Muscle of leg (tissue), 16 donors: ENCODE measurements at places on chromosomes 7 and 10. TPM values are rescaled to one million over a fixed set of nuclear protein-coding genes. Genes with fewer than 3 reads are reported as not detected.

GRCh38 chr10:44343843-44344242 lies 41.1 kb downstream of the CXCL12 start:
- no peaks in the 10 kb centered on the region for H3K36me3 ChIP-seq
- no peaks in the 10 kb centered on the region for H3K4me1 ChIP-seq
- no peaks in the 10 kb centered on the region for H3K27me3 ChIP-seq
- no peak for DNase-seq
- no peak overlapping the region for H3K27ac ChIP-seq

DNA sequence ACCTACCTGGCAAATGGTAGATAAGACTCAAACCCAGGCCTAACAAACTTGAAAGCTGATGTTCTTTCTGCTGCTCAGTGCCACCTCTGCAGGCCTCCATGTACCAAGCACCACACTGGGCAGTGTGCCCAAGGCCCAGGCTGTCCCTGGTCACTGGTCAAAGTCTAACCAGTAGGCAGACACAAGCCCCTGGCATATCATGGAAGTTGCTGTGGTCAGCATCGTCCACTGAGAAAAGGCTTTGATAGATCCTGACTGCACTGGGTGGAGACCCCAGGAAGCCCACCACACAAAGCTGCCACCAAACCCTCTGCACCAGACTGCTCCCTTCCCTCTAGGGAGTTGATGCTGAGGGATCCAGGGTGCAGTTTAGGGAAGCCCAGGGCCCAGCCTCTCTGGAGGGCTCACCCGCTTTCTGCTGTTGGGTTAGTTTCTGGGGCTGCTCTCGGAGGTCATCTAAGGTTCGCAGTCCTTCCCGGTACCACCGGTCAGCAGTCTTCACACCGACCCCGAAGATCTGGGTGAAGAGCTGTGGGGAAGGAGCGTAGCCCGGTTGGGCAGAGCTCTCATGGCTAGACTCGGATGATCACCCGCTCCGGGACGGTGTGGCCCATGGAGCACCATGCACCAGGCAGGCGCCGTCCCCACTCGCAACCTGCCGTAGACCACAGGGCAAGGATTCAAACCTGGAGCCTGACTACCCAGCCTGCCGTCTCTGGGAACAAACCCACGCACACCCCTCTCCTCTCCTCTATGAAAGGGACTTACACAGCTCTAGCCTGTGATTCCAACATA lies 6.0 kb downstream of the POLM start:
- H3K4me1 ChIP-seq = peaks cover 39% of the 10 kb centered on the region
- H3K27ac ChIP-seq = no peak overlapping the region
- peaks cover 84% of the 10 kb centered on the region for H3K36me3 ChIP-seq
- H3K27me3 ChIP-seq = no peaks in the 10 kb centered on the region
- DNase-seq = no peak

PDGFA gene
- total RNA-seq = 26.1 TPM

ADAM22 gene
- total RNA-seq = 15.3 TPM

TUBB8 gene
- 0.09 TPM for total RNA-seq
